GM23338 (cell line): ENCODE measurements at places on chromosomes 2 and 18. TPM values are rescaled to one million over a fixed set of nuclear protein-coding genes. Genes with fewer than 3 reads are reported as not detected.

DNA sequence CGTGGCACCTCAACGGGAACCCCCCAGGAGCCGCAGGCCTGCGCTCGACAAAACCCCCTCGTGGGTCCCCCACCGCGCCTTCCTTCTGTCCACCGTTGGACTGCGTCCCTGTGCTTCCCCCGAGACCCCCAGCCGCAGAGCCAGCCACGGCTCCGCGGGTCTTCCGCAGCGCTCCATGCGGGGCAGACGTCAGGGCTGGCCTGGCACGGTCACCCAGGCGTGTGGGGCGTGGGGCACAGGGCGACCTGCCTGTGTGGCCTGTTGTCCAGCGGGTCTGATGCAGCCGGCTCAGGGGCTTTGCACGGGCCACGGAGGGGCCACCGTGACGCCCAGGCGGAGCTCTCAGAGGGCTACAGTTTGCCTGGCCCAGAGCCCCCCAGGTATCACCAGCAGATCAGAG lies 11.0 kb downstream of the NFATC1 start:
- no peak for DNase-seq

DNA sequence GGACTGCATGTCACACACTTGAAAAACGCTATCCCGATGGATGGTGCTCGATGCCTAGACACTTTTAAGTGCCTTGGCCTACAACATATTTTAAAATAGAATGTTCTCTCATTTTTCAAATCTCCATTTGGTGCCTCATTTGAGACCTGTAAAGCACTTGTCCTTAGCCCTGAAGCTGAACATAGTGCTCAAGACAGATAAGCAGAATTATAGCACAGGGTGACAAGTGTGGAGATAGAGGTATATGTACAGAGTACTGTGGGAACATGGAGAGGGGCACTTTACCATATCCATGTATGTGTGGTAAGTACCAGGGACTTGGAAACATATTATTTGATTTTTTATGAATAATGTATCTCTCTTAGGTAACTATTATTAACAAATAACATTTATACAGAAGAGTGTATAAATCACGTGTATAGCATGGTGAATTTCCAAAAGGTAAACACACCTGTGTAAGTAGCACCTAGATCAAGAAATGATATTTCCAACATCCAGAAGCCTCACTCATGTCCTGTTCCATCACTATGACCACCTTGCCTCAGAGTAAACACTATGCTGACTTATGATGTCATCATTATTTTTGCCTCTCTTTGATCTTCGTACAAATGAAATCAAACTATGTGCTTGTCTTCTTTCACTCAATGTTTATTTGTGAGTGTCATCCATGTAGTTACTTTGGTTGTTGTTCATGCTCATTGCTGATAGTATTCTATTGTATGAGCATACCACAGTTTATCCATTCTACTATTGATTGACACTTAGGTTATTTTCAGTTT lies 103.6 kb downstream of the BABAM2 start:
- DNase-seq: no peak

DNA sequence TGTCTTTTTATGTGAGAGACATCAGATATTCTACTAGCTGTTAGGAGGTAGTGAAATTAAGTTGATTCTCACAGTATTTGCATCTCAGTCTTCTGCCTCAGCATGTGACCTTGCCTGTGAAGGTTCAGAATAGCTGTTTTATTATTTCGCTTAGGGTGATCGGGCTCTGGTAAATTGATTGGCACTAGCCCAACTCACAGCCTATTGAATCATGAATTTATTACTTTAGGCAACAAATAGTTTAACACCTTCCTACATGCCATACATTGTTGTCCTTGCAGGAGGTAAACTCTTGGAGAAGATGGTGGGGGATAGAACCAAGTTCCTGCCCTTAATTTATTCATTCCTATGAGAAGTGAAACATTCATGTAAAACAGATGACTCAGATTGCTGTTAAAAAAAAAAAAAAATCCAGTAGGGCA lies 101.9 kb downstream of the GPD2 start:
- DNase-seq: peak; percentile 17

DNA sequence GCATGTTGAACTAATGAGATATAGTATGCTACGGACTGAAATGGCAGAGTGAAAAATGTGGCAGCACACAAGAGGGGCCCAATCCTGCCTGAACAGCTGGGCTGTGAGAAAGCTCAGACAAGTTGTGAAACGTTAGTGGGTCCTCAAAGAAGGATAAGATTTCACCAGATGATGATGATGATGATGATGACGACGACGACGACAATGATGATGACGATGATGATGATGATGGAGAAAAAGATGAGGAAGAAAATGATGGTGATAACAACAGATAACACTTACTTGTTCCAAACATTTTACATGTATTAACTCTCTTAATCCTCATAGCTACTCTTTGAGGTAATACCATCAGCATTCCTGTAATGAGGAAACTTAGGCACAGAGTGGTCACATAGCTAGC lies 94.2 kb downstream of the WDPCP start:
- no peak for DNase-seq

DNA sequence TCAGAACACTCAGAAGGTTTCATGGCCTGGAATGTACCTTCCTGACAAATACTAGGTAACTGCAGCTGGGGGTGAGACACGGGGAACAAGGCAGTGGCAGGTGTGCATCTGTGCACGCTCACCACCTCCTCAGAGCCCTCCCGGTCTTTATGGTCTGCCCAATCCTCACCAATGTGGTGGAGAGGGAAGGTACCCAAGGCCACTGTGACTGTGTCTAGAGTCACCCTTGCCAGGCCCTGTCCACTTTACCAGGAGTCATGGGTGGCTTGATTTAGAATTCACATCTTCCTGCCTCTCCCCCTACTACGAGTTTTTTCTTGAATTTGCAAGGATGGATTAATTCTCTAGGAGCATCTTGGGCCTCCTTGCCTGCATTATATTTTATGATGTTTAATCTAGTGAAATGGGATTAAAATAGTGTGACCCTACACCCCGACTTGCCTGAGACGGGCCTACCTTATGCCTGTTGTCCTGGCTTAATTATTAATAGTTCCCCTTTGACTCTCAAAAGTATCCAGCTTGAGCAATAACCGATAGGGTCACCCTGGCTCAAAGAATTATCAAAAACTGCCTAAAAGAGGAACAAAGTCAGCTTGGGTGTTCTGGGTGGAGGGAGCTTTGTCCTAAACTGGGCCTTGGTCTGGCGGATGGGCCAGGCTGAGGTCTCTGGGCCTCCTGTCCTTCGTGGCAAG lies 56.5 kb downstream of the ACAA2 start:
- DNase-seq: no peak

- DNase-seq: peak; percentile 4
Observed at GRCh38 chr2:202311823-202312388, 46.3 kb downstream of the NOP58 start.

GRCh38 chr2:237128026-237128703 lies 42.5 kb downstream of the COPS8 start:
- peak; percentile 28 for DNase-seq

GRCh38 chr2:208827549-208828221 lies 421.1 kb downstream of the PTH2R start:
- DNase-seq: no peak

DNA sequence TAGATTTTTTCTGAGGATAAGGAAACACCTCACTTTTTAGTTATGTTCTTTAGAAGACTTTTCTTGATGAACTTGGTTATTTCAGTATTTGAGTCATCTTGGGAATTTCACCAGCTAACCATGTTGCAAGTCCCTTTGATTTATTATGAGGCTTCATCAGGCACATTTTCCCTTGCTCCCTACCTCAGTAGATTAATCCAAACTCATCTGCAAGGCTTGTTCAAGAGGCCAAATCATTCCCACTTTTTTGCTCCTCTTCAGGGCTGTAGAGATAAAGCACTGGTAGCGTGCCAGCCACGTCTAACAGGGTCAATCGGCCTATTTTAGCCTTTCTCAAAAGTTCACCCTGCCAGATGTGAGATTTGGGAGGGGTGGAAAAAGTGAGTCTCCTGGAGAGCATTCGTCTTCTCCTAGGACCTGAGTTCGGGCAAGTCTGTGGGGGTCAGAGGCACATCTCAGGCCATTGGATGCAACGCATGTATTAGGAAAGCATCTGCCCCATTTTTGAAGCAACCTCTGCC lies 120.3 kb downstream of the RDH14 start:
- no peak for DNase-seq

DNA sequence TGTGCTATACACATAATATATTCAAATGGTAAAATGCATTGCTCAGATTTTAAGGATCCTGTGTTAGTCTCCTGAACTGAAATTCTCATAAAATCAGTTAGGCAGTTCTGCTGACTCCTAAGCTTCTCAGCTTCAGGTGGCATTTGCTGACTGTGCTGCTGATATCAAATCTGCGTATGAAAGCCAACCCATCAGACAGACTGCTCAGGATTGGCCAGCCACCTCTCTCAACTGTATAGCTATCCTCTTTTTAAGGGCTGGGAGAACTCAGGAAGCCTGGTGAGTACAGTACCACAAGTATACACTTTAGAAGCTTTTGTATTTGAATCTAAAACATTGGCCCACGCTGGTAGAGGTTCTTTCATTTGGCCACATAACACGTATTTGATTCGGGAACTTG lies 28.7 kb downstream of the PTCD3 start:
- DNase-seq: no peak

- DNase-seq: no peak
Observed at GRCh38 chr2:37323176-37323780, 1.4 kb downstream of the PRKD3 start.

DNA sequence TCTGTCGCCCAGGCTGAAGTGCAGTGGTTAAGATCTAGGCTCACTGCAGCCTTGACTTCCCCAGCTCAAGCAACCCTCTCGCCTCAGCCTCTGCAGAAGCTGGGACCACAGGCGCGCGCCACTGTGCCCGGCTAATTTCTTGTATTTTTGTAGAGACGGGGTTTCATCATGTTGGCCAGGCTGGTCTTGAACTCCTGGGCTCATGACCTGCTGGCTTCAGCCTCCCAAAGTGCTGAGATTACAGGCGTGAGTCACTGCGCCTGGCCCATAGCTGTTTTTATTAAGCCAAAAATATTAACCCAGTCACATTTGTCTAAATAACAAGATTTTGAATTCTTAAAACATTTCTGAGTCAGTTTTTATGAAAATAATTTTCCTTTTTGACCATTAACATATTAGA lies 6.3 kb upstream of the SFT2D3 start:
- no peak for DNase-seq

- no peak for DNase-seq
Observed at GRCh38 chr18:59057969-59058368, 81.7 kb upstream of the SEC11C start.

DNA sequence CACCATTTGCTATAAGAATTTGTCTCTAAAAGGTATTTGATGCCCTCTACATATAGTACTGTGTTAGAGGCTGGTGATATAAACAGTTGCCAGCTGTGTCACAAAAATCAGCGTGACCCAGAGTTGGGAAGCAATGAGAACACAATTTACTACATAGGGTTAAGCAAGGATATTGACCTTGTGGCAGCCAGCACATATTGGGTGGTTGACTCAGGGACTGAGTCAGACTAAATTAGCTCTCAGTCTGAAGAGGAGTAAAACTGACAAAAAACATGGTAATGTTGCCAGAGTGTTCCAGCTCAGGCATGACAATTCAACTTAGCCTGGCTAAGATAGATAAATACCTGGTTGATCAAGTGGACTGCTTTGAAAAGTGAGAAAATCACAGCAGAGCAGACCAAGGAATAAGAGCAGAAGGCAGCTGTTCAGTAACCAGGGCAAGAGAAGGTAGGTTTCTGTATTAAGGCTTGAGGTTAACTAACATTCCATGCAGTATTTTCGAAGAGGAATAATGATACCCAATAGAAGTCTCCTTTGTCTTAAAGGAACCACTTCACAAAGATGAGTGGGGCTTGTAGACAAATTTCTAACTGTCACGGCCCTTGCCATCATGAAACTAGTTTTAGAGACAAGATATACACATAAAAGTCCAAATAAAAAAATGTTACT lies 108.2 kb upstream of the ERBB4 start:
- DNase-seq: no peak

- no peak for DNase-seq
Observed at GRCh38 chr2:106030287-106031268, 163.5 kb downstream of the UXS1 start.

GRCh38 chr2:27016801-27017325 lies 15.9 kb upstream of the TMEM214 start:
- peak; percentile 97 for DNase-seq

DNA sequence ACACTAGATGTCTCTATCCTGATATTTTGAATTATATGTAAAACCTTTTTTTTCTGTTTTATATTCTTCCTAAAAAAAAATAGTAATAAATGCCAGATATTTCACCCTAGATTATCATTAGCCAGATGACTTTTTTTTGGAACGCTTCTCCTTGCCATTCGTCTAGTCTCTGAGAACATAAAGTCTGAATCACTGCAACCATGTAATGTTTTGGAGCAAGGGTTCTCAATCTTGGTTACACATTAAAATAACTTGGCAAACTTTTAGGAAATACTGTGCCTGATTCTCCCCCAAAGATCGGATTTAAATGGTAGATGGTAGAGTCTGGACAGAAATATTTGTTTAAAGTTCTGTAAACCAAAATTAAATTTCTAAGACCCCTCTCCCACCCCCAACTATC lies 21.0 kb downstream of the SLC25A52 start:
- DNase-seq: no peak

- DNase-seq: no peak
Observed at GRCh38 chr18:9649164-9649540, 34.8 kb upstream of the PPP4R1 start.

- no peak for DNase-seq
Observed at GRCh38 chr2:8966123-8966908, 37.2 kb downstream of the MBOAT2 start.

DNA sequence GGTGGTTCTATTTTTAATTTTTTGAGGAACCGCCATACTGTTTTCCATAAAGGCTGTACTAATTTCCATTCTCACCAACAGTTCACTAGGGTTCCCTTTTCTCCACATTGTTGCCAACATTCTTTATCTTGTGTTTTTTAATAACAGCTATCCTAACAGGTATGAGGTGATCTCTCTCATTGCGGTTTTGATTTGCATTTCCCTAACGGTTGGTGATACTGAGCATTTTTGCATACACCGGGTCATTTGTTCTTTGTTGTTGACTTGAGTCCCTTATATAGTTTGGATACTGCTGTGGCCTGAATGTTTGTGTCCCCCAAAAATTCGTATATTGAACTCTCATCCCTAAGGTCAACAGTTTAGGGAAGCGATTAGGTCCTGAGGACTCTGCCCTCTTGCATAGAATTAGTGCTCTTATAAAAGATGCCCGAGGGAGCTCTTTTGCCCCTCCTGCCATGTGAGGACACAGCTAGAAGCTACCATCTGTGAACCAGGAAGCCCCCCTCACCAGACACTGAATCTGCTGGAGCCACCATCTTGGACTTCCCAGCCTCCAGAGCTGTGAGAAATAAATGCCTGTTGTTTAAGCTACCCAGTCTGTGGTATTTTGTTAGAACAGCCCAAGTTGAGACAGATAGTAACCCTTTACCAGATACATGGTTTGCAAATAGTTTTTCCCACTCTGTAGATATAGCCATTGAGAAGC lies 4.7 kb downstream of the IMP4 start:
- DNase-seq: no peak

ZNF397 gene
- total RNA-seq: 47.6 and 48.6 TPM in 2 replicates

SGPP2 gene
- not detected in 2 replicates for total RNA-seq

CDKL4 gene
- 0.24 TPM in 1 of 2 replicates, not detected in the other for total RNA-seq

FER1L5 gene
- total RNA-seq: 0.27 and 0.76 TPM in 2 replicates

TUBA3D gene
- total RNA-seq: not detected in 2 replicates

FBXO41 gene
- 13.8 and 16.5 TPM in 2 replicates for total RNA-seq
